ENCODE measurements at places on chromosomes 5 and 9.

DNA sequence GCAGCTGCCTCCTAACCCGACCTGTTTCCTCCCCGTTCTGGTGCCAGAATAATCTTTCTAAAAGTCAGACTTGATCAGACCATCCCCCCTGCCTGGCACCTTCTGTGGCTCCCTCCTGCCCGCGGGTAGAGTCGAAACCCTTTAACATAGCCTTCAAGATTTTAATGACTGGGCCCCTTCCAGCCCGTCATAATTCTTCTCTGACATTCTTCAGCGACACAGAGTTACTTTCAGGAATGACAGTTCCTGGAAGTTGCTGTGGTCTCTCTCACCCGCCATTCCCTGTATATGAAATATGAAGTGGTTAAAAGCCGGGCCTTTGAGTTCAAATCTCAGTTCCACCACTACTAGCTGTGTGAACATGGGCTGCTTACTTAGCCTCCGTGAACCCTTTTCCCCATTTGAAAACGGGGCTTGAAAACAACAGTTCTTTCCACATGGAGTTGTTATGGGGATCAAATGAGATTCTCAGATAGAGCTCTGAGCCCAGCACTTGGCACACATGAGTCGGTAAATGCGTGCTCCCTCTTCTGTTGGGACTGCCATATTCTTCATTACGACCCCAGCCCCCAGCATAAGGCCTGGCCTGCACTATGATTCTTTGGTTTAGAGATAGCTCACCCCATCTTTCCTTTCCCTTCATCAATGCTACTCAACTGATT lies 737 bp downstream of the NANS start:
- peak; percentile 40 for DNase-seq

GRCh38 chr9:2377117-2377516 lies 244.5 kb upstream of the VLDLR start:
- DNase-seq = no peak

GRCh38 chr5:172648013-172648381 lies 6.9 kb downstream of the NEURL1B start:
- DNase-seq = no peak

DNA sequence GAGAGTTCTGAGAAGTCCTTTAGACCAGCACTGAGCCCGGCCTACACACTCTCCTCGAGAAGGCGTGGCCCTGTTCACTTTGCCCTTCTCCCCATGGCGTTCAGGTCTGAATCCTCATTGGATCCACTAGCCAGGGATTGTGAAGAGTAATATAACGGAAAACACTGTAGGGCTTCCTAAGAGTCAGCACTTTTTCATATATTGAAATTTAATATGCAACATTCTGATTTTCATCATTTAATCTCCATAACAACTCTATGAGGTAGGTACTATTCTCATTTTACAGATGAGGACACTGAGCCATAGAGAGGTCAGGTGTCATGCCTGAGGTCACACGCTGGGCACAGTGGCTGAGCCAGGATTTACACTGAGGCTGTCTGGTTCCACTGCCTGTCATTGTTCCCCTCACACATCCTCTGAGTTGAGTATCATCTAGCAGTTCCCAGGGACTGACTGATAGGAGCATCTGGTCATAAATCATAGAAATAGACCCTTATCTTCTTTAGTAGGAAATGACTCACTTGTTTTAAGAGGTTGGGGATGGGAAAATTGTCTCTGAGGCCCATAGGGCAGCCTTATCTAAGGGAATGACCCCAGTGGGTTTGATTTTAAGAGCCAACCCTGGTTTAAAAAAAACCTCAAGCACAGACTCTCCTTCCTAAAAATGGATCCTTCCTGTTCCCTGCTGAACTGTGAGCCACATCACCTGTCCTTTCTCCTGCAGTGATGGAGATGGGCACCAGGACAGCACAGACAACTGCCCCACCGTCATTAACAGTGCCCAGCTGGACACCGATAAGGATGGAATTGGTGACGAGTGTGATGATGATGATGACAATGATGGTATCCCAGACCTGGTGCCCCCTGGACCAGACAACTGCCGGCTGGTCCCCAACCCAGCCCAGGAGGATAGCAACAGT lies 41.2 kb downstream of the THBS4 start:
- DNase-seq = peak; percentile 15

GRCh38 chr9:126160067-126160853 lies 166.4 kb upstream of the MVB12B start:
- DNase-seq = no peak

GRCh38 chr9:13109781-13110180 lies 169.7 kb downstream of the MPDZ start:
- DNase-seq = no peak
